CD4-positive, alpha-beta T cell treated with Interferon alpha-2 for 1 hour (primary cell): ENCODE measurements at places on chromosomes 11 and 22.

- DNase-seq: no peak
Measured at GRCh38 chr11:125271483-125272091, 107.0 kb downstream of the PKNOX2 start.

- DNase-seq: no peak
Measured at GRCh38 chr11:19735157-19735908, 22.7 kb downstream of the NAV2 start.

DNA sequence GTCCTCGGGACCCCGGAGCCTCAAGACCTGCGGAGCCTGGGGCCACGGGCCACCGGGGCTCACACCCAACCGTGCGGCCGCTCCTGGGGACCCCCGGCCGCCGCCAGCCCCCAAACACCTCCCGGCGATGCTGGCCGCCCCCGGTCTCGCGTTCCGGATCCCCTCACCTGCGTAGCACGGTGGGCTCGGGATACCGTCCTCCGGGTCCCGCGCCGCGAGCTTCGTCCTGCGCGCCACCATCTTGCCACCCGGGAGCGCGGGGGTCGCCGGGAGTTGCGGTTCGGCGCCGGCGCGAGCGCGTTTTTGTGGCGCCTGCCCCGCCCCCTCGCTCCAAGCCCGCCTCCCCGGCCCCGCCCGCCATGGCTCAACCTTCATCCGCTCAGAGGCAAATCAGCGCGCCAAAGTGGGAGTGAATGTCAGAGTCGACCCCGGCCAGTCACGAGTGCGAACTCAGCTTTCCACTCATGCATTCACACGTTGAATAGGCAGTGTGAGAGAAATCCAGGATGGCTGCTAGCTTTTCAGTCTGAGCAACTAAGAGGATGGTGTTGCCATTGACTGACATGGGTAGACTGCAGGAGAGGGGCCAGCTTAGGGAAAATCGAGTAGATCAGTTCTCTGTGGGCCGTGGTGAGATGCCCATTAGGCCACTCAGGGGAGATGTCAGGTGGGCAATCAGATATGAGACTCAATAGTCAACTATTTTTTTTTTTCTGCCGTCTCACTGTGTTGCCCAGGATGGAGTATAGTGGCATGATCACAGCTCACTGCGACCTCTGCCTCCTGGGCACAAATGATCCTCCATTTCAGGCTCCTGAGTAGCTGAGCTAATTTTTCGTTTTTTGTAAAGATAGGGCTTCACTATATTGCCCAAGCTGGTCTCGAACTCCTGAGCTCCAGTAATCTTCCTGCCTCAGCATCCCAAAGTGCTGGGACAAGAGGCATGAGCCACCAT is 28.3 kb downstream of the SERHL2 start:
- peak; percentile 68 for DNase-seq

GRCh38 chr11:36248436-36248835 is 40.8 kb downstream of the COMMD9 start:
- DNase-seq: no peak

DNA sequence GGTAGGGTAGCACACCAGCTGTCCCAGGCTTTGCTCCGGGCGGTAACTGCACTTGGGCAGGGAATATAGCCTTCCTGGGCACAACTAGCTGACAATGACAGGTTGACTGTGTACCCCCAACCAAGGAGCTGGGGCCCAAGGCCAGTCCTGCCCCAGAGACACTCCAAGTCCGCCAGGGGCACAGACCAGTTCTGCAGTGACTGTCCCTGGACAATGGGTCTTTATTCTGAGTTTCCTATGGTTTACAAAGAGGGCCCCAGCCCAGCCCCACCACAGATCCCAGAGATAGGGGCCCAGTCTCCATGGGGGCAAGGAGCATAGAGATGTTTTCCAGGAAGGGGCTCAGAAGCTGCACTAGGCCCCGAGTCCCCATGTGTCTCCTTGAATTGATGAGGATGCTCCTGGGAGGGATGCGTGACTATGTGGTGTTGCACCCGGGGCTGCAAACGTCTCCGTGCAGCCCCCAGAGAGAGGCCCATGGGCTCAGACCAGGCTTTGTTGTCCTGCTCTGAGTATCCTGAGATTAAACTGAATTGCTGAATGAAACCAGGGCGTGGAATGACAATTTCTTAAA is 48.4 kb downstream of the CD6 start:
- no peak for DNase-seq

DNA sequence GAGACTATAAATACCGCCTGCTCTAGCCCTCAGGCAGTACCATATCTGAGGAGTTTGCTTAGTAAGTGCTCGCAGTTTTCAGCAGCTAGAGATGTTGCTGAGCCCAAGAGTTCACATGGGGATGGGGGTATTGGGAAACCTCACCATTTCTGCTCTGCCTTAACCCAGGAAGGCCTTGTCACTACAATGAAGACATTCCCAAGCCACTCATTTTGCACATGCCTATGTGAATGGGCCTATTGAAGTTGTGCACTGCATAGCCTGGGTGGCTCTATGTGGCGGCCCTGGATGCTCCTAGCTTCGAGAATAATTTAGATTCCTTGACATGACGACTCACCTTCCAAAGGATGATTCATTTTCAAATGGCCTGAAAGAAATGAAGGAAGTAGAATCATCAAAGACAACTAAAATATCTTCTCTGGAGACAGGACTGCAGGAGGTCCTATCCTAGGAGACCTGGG is 163.4 kb downstream of the ADAMTS15 start:
- DNase-seq: no peak

DNA sequence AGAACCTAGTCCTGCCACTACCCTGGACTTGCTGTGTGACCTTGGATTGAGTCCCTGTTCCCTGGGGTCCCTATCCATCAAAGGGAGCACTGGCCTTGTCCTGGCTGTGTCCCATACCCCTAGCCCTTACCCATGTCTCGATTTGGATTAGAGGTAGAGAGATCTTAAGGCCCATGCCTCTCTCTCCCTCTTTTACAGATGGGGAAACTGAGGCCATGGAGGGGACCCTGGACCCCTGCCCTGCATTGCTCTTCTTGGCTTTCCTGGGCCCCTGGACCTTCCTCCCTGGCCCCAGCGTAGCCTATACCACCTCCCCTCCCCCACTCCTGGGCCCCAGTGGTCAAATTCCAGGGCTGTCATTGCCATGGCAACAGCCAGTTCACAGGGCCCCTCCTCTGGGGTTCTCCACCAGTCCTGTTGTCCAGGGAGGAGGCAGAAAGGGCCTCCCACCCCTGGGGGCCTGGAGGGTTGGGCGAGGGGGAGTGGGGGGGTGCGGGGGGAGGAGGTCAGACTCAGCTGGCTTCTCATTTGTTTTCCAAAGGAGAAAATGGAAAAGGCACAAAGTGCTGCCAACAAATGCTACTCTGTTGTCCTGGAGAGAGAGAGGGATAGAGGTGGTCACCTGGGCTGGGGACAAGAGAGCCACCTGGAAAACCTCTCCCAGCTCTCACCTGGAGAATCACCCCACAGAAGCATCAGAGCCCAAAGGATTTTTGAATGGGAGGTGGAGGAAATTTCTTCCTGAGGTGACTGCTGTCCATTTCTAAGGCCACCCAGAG is 23.3 kb downstream of the ARHGEF17 start:
- DNase-seq: no peak

- DNase-seq: no peak
Measured at GRCh38 chr11:84790849-84791427, 836.2 kb downstream of the DLG2 start.

DNA sequence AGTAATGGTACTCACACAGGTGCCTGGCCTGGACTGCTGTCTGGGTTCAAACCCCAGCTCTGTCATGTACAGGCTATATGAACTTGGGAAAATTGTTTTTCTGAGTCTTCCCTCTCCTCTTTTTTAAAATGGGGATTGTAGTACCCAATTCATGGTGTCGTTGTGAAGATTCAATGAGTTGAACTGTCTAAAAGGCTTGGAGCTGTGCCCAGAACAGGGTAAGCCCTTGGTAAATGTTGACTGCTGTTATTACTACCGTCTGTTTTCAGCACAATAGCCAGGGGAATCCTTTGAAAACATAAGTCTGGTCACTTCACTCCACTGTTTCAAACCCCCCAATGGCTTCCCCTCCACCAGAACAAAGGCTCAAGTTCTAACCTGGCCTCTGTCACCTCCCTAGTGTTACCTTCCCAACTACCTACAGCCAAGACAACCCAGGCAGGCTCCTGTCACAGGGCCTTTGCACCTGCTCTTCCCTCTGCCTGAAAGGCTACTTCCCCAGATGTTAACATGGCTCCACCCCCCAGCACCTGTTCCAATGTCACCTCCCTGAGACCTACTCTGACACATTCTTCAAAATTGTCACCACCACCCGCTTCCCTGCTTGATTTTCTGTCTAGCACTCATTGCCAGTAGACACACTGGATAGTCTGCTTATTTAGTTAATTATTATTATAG is 152.8 kb downstream of the CHST1 start:
- no peak for DNase-seq

- no peak for DNase-seq
Measured at GRCh38 chr22:19987394-19988306, 29.0 kb downstream of the ARVCF start.

DNA sequence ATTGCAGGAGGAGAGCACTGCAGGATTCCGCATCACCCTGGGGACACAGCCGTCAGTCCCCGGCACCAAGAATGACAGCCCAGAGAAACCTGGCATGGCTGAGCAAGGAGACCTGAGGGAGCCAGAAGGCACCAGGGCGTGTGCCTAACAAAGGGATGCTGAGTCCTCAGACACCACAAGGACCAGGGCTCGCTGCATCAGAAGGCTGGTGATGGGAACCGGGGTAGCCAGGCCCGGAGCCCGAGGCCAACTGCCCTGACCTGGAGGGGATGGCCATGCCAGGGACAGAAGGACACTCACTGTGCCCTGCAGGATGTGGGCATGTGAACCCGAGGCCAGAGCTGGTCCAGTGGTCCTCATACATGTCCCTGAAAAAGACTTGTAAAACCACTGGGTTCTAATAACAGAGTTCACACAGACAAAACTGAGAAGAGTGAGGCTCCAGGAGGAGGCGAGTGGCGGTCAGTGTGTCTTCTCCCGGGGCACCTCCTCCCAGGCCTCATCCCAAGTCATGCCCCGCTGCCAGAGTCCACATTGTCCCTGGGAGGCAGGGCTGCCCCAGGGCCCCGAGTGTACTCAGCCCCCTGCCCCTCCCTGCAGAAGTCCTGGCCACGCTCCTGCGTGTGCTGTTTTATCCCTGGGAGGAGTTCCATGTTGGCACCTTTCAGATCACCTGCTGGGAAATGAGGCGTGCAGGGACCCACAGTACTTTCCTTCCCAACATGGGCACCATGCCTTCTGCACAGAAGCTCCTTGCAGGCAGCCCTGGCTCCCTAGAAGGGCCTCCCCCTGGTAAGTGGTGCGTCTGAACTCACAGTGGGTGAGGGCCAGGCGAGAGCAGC is 42.5 kb downstream of the TBX1 start:
- DNase-seq: no peak

GRCh38 chr22:26199665-26200064 is 30.4 kb downstream of the SEZ6L start:
- DNase-seq: no peak

DNA sequence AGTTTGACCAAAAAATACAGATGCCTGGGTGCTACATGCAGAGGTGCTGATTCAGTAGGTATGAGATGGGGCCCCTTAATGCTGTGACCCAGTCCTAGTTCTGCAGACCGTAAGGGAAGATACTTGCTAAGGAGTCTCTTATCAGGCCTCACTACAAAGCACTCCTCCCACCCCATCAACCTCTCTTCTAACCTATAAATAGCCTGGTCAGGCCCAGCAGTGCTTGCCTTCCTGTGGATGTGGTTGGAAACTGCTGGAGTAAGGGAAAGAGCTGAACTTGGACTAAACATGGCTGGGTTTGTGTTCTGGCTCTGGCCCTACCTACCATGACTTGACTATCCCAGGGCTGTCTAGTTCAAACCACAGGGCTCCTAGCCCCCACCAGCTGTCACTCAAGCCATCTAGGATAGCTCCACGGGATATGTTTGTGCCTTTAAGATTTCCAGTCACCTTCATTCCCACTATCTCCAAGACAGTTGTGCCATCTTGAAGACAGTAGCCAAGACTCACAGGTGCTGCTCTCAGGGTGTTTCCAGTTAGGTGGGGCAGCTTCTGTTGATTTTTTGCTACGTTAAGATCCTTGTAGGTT is 9.5 kb upstream of the DKK3 start:
- DNase-seq: no peak

DNA sequence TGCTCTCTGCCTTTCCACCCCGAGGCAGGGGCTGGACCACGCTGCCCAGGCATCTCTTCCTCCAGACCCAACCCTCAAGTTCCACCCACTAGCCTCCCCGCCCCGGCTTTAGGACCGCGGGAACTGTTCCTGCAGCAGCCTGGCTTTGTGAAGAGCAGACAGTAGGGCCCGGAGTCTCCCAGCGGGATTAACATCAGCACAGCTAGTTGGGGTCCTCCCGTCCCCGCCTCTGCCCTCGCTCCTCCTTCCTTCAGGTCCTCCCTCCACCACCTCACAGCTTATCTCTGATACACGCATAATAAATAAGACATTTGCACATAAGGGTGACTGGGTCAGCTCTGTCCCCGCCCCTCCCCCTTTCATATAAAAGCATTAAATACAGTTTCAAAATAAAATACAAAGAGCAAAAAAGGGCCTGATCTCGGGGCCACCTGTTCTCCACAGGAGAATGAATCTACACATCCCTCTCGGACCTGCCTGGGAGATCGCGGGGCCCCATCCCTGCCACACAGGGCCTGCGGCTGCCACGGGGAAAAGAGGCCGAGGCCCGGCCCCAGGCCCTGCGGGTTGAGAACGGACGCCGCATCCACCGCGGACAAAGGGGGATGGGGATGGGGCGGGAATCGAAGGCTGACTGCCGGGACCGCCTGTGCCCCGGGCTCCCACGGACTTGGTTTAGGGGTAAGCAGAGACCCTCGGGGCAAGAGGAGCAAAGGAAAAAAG is 6.5 kb downstream of the ZFTA start:
- DNase-seq: no peak

GRCh38 chr22:44439356-44440223 is 58.4 kb downstream of the RTL6 start:
- DNase-seq: no peak

- DNase-seq: no peak
Measured at GRCh38 chr22:48336339-48337060, 1491.2 kb downstream of the BRD1 start.

DNA sequence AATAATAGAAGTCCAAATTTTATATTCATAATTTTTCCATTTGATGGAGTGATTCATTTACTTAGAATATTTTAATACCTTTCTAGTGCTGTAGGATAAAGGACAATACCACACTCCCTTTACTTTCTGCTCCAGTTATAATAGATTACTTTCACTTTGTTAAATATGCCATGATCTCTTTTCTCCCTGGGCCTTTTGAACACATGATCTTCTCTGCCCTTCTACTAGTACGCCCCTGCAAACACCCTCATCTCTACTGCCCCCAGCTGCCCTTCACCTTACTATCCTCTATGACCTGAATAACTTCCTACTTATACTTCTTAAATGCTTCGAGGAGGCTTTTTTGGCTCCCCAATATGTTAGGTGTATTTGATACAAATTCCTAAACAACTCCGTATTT is 177.3 kb downstream of the GUCY1A2 start:
- no peak for DNase-seq

- no peak for DNase-seq
Measured at GRCh38 chr22:46639843-46640242, 19.7 kb downstream of the GRAMD4 start.

- DNase-seq: no peak
Measured at GRCh38 chr11:86251345-86251744, 6.8 kb downstream of the EED start.
